ENCODE measurements at places on chromosomes 1 and 21. TPM values are rescaled to one million over a fixed set of nuclear protein-coding genes. Genes with fewer than 3 reads are reported as not detected.
A peak's percentile ranks its signal among the peaks of the same experiment; 100 is the strongest.

GRCh38 chr21:41112740-41113692 lies 54.9 kb upstream of the BACE2 start:
- H3K27me3 ChIP-seq = no peaks in the 10 kb centered on the region
- peak overlapping the region; percentile 35 for H3K4me3 ChIP-seq
- DNase-seq = peak; percentile 34
- H3K4me1 ChIP-seq = peaks cover 13% of the 10 kb centered on the region

- no peak for DNase-seq
- H3K27ac ChIP-seq = no peak overlapping the region
- H3K4me1 ChIP-seq = no peaks in the 10 kb centered on the region
Measured at GRCh38 chr1:6271554-6271953, 10.7 kb upstream of the GPR153 start.

- no peak overlapping the region for H3K27ac ChIP-seq
- H3K4me3 ChIP-seq = no peak overlapping the region
- DNase-seq = no peak
- H3K27me3 ChIP-seq = no peaks in the 10 kb centered on the region
Measured at GRCh38 chr1:226945858-226946245, 5.8 kb downstream of the COQ8A start.

- H3K4me3 ChIP-seq = no peak overlapping the region
- no peaks in the 10 kb centered on the region for H3K36me3 ChIP-seq
- no peaks in the 10 kb centered on the region for H3K4me1 ChIP-seq
- H3K27ac ChIP-seq = no peak overlapping the region
Measured at GRCh38 chr1:59183749-59184317, 113.1 kb upstream of the FGGY start.

DNA sequence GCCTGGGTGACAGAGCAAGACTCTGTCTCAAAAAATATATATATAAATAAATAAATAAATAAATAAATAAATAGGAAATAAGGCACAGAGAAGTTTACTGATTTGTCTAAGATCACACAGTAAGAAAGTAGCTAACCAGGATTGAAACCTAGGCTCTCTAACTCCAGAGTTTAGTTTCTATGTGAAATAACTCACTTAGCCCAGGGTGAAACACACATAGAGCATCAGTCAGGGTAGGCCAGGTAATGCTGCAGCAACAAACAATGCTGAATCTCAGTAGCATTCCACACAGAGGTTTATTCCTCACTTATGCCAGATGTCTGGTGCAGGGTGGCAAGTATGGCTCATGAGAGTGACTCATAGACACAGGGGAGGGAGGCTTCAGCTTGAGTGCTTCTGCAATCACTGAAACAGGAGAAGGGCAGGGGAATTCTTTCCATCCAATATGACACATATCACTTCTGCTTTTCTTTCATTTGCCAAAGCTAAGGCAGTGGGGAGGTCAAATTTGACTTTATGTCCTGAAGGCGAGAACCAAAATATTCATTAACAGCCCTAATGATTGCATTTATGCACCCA lies 37.1 kb upstream of the KANK4 start:
- no peak overlapping the region for H3K4me3 ChIP-seq
- DNase-seq = no peak
- H3K27ac ChIP-seq = no peak overlapping the region
- no peaks in the 10 kb centered on the region for H3K36me3 ChIP-seq
- H3K4me1 ChIP-seq = peaks cover 39% of the 10 kb centered on the region

- no peak overlapping the region for H3K4me3 ChIP-seq
- H3K4me1 ChIP-seq = peaks cover 16% of the 10 kb centered on the region
- peaks cover 3% of the 10 kb centered on the region for H3K27me3 ChIP-seq
Measured at GRCh38 chr1:1130206-1131120, 14.6 kb upstream of the C1orf159 start.

- DNase-seq = no peak
- no peak overlapping the region for H3K27ac ChIP-seq
- H3K36me3 ChIP-seq = peaks cover 46% of the 10 kb centered on the region
- no peaks in the 10 kb centered on the region for H3K27me3 ChIP-seq
- peaks cover 19% of the 10 kb centered on the region for H3K4me1 ChIP-seq
Measured at GRCh38 chr1:28602536-28603439, 10.7 kb downstream of the RAB42 start.

DNA sequence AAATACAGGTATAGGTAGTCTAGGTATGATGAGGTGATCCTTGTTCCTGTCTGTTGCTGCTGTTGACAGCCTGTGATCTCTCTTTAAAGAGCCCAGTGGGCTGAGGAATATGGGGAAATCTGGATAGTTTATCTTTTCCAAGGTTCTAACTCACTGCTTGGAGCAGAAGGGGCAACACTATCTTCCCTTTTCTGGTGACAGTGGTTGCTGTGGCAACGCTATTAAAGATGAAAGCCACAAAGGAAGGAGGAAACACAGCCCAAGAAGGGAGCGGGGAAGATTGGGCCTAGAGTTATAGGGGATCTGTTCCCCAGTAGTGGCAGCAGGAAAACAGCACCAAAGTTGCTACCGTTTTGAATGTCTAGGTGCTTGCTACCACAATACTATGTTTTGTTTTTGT lies 8.8 kb downstream of the PCP4L1 start:
- no peak overlapping the region for H3K4me3 ChIP-seq
- no peak for DNase-seq
- H3K27me3 ChIP-seq = no peaks in the 10 kb centered on the region
- no peaks in the 10 kb centered on the region for H3K36me3 ChIP-seq
- H3K27ac ChIP-seq = no peak overlapping the region

- peaks cover 2% of the 10 kb centered on the region for H3K4me1 ChIP-seq
- no peaks in the 10 kb centered on the region for H3K27me3 ChIP-seq
- peaks cover 73% of the 10 kb centered on the region for H3K36me3 ChIP-seq
- H3K4me3 ChIP-seq = no peak overlapping the region
- no peak overlapping the region for H3K27ac ChIP-seq
- DNase-seq = no peak
Measured at GRCh38 chr1:180970333-180971079, 52.2 kb downstream of the STX6 start.

A3GALT2 gene
- not detected for total RNA-seq

SEC16B gene
- 0.28 TPM for total RNA-seq
